Stimulated activated CD4-positive, alpha-beta T cell treated with anti-CD3 and anti-CD28 coated beads, Interleukin-12 subunit alpha, Interleukin-12 subunit beta, amount 100 ng/mL, for 48 hours (primary cell): ENCODE measurements at places on chromosomes 3 and 15.

DNA sequence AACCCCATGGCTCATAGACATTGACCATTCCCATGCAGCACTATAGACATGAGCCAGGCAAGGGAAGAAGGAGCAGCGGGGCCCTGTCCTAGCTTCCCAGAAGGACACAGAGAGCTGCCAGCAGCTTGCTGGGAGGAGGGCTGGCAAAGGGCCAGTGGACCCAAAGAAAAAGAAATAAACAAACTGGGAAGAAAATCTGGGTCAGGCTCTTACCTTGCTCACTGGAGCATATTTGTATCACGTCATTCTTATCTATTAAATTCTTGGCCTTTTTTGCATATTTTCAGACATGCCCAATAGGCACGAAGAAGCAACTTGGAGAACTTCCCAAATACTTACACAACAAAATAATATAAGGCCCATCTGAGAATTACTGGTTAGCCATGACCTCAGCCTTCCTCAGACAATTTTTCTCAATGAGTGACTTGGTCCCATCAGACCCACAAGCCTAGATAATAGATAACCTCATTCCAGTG, 28.4 kb downstream of the RASGRP1 start:
- DNase-seq: no peak

DNA sequence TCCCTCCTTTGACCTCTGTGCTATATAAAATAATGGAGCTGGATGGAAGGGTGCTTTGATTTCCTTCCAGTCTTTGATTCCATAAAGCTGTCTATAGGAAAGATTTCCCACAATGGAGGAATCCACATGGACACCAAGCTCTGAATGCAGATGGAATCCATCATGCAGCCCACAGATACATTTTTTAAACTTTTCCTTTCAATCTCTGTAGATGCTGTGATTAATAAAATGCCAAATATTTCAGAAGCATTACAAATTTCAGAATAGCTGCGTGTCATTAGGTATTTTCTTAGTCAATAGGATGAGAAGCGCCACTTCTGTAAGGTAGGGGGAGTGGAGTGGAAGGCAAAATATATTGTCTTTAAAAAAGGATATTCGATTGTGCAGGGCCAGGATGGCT, 489.0 kb downstream of the NTRK3 start:
- no peak for DNase-seq

GRCh38 chr3:194928227-194928626, 242.5 kb downstream of the FAM43A start:
- DNase-seq: no peak

DNA sequence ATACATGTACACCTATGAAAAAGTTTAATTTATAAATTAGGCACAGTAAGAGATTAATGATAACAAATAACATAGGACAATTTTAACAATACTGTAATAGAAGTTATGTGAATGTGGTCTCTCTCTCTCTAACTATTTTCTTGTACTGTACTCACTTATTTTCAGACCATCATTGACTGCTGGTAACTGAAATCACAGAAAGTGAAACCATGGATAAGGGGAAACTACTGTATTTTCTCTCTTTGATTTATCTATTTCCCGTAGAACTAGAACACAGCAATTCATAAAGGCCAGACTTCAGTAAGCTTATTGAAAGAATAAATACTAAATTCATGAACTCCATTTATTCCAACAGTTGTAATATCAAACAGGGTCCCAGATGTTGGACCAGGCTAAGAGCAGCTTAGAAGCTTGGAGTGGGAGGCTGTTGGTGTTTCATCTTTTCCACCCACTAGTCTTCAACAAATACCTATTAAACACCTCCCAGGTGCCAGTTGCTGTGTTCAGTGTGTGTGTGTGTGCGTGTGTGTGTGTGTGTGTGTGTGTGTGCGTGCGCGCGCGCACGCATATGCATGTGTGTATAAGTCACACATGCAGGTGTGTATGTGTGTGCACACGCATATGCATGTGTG, 235.4 kb downstream of the FOXP1 start:
- DNase-seq: no peak

DNA sequence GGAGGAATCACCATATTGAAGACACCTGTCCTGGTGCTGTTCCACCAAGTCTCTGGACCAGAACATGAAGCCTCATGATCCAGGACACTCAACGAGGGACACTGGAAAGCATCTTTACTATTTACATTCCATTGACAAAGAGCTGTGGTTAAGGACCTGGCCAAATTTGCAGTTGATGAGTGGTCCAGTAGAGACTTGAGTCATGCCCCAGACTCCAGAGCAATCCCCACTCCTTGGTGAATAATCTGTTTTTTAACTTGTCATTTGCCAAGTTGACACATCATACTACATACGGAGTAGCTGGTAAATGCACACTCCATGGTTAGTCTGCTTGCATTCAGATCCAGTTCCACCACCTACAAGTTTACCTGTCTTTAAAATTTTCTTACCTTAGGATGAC, 1.2 kb upstream of the COL6A6 start:
- DNase-seq: no peak

GRCh38 chr3:51102396-51102795, 282.7 kb upstream of the MANF start:
- DNase-seq: no peak
